ENCODE measurements at places on chromosomes 11 and 22.
A peak's percentile ranks its signal among the peaks of the same experiment; 100 is the strongest.

DNA sequence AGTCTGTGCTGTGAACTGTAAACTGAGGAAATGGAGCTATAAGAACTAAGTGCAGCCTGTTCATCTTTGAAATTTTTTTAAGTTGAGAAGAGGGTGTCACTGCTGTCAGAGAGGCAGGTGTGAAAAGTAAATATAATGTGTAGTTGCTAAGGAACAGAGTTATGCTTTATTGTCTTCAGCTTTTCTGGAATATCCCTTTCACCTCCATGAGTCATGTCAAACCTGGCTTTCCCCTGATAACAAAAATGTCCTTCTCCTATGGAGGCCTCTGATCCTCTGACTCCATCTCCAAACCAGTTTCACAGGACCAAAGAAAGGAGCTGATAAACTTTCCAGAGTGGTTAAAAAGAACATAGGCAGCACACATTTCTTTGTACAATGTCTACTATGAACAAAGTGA lies 12.8 kb upstream of the MUC15 start:
- no peak for DNase-seq

- DNase-seq = peak; percentile 20
These were observed 42.8 kb upstream of the CCND1 start for GRCh38 chr11:69598147-69598546.

- DNase-seq = no peak
These were observed 910.4 kb downstream of the METTL15 start for GRCh38 chr11:29018631-29019030.

DNA sequence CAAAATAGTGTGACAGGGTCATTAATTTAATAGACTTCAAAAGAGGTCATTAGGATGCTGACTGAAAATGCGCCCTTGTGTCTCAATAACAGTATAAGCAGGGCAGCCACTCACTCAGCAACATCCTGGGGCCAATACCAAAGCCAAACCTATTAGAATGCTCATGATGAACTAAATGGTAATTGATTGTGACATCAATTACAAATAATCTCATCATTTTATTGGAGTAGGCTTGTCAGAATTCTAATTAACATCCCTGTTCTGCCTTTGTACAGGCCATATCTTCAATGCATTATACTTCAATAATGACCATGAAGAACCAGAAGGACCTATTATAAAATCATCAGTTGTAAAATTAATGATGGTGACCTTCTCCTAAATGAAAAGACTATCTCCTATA lies 64.2 kb downstream of the DNAJC24 start:
- DNase-seq = no peak

- no peak for DNase-seq
These were observed 23.9 kb downstream of the IGLL5 start for GRCh38 chr22:22911327-22912134.

- DNase-seq = no peak
These were observed 27.6 kb downstream of the ALKBH3 start for GRCh38 chr11:43908191-43908590.

- no peak for DNase-seq
These were observed 11.9 kb downstream of the APOL2 start for GRCh38 chr22:36227396-36227795.

DNA sequence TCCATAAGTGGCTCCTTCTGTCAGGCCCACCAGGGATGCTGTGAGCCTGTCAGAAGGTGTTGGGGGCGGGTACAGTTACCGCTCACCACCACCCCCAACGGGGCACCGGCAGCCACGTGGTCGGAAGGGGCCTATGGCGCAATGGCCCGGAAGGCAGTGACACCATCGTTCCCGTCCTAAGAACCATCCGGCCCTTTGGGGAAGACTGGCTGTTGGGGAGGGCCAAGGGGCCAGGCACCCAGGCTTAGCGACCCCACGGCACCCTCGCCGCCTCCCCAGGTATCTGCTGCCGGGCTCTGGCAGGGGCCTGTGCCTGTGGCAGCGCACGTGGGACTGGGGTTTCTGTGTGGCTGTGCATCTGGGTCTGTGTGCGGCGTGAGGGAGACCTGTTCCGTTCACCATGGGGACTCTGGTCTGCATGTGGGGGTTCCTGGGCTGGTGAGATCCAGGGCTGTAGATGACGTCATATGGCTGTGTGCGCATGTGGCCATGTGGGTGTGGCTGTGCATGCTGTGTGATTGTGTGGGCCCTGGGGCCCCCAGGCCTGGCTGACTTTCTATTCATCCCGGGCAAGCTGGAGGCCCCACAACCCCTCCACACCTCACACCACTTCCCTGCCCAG lies 717 bp downstream of the OSM start:
- DNase-seq = peak; percentile 80

GRCh38 chr11:67282155-67282875 lies 6.8 kb upstream of the ANKRD13D start:
- no peak for DNase-seq

- DNase-seq = no peak
These were observed 5.6 kb downstream of the IGLL5 start for GRCh38 chr22:22893077-22893805.

DNA sequence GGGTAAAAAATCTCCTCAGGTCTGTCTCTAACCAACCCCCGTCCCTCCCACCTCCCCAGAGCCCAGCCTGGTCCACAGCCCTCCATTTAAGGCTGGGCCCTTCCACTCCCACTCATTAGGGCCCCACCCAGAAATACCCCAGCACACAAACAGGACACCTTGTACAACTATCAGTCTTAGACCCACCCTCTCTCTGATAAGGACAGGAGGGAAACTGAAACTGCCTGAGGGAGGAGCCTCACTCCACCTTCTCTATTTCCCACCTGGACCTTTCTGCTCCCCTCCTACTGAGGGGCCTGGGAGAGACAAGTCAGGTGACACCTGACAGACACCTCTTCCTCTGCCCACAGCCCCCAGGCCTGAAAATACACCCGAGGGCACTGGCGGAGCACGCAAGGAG lies 90.2 kb downstream of the PLEKHA7 start:
- no peak for DNase-seq

DNA sequence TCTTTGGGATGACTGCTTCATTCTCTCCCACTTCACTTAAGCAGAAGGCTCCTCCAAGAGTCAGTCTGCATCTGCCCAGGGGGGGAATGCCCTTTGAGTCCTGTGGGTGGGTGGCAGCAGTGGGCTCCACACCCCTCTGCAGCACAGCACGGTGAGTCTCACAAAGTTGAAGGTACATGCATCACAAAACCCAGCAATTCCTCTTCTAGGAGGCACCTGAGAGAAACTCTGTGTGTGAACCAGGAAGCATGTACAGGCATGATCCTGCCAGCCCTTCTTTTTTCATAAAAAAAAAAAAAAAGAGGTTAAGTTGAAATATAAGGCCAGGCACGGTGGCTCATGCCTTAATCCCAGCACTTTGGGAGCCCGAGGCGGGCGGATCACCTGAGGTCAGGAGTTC lies 87.2 kb downstream of the MYO18B start:
- DNase-seq = no peak

GRCh38 chr11:115222218-115222862 lies 281.9 kb downstream of the CADM1 start:
- DNase-seq = no peak

- DNase-seq = no peak
These were observed 242.1 kb downstream of the NTM start for GRCh38 chr11:131612533-131612932.

DNA sequence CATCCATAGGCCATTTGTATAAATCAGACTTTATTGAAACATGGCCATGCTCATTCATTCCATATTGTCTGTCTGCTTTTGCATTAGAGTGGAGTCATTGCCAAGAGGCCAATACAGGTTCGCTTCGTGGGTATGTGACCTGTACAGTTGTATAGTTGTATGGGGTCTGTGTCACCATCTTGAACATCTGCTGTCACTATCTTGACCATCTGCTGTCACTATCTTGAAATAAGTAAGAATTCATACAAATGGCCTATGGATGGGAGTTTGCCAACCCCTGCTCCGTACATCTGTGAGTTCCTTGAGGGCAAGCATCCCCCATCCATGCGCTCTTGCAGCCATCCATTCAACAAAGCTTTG lies 44.4 kb upstream of the ANO1 start:
- DNase-seq = no peak

- DNase-seq = no peak
These were observed 42.6 kb upstream of the VPREB1 start for GRCh38 chr22:22201930-22202343.

DNA sequence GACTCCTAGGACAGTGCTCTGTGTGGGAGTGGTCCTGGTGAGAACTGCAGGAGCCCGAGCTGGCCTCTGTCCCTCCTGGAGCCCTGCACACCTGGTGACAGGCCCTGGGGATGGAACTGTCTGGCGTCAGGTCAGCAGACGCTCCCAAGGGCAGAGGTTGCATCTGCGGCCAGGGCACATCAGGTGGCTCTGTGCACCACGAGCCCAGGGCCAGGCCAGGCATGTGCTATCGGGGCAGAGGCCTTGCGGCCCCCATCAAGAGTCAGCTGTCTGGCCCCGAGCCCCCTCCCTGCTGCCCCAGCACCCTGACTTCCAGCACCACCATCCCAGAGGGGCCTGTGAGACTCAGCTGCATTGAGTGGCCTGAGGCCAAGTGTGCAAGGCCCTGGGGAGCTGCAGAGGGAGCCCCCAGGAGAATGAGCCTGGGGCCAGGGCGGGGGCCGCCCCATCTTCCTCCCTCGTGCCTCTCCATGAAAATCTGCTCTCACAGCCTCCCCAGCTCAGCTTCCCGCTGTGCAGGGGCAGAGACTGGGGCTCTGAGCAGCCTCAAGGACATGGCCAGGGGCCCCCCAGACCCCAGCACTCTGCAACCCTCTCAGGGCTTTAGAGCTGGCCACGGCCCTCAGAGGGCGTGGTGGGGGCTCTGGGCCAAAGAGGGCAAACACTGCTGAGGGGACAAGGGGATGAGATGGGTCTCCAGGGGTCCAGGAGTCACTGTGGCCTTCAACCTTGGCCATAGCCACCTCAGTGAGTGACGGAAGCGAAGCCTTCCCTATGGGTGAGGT lies 56.4 kb downstream of the RTL6 start:
- DNase-seq = no peak

- no peak for DNase-seq
These were observed 1.0 kb downstream of the ADAMTS15 start for GRCh38 chr11:130449310-130449990.

- peak; percentile 4 for DNase-seq
These were observed 76.1 kb downstream of the BBOX1 start for GRCh38 chr11:27116684-27117083.

- no peak for DNase-seq
These were observed 64.8 kb upstream of the NUP160 start for GRCh38 chr11:47912843-47913437.

DNA sequence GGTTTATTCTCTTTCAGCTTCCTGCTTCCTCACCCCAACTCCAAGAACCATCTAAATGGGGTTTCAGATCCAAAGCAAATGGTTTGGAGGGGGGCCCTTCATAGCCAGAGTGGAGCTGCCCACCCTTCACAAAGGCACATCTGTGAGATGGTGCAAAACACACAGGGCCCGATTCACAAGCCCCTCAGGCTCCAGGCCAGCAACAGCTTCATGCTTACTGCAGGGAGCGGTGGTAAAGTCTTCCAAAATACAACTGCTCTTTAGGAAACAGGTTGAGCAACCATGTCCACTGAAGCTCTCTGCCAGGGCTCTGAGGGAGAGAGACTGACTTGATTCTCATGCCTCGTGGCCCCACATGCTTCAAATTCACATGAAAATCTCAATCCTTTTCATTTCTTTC lies 213.0 kb upstream of the NARS2 start:
- DNase-seq = no peak

DNA sequence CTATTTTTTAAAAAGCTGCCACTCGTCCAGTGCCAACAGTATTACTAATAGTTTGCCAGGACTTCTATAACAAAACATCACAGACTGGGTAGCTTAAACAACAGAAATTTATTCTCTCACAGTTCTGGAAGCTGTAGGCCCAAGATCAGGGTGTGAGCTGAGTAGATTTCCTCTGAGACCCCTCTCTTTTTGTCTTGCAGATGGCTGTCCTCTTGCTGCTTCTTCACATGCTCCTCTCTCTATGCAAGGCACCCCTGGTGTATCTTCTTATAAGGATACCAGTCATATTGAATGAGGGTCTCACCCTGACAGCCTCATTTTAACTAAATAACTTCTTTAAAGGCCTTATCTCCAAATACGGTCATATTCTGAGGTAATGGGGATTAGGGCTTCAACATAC lies 390.9 kb downstream of the DLG2 start:
- DNase-seq = no peak

GRCh38 chr11:103465555-103466140 lies 356.4 kb downstream of the DYNC2H1 start:
- DNase-seq = no peak

DNA sequence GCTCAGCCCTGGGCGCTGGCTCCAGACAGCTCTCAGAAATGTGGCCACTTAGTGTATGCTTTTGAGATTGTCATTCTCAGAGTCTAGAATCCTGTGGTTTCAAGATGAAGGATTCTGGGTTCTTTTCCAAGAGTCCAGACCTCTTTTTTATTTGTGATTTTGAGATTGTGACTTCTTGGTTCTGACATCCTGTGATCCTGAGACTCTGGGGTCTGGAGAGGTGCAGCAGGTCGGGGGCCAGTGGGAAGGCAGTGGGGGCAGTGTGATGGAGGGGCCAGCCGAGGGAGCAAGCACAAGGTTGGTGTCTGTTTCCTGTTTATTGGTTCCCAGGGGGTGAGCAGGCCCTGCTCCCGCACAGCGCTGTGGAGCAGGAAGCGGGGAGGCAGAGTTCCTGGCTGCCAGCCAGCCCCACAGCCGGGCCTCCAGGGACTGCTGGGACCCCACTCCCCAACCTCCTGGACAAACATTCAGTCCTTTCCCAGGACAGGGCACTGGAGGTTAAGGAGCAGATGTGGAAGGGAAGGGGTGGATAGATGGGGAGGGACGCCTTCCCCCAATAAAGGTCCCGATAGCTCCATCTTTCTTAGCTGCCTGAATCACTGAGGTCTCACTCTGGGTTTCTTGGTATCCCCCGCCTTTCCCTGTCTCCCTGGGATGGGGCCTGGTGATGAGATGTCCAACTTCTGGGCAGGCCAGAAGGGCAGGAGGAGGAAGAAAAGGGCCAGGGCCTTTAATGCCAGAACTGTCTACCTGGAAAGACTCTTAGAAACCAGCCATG lies 13.7 kb downstream of the ARHGEF17 start:
- DNase-seq = peak; percentile 10

DNA sequence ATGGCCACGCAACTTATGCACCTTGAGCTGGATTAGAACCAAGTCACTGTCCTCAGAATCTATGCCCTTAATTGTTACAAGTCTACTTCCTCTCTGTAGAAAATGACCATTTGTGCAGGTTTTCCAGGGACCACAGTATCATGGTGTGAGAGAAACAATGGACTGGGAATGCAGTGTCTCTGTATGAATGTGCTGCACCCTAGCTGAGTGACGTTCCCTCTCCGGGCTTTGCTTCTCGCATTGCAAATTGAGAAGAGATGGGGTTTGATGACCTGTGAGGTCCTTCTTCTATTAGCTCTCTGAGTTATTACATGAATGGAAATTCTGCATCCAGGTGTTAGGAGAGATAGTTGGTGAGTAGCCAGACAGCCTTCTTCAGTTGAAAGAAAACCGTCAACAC lies 1052.3 kb downstream of the NTM start:
- no peak for DNase-seq

DNA sequence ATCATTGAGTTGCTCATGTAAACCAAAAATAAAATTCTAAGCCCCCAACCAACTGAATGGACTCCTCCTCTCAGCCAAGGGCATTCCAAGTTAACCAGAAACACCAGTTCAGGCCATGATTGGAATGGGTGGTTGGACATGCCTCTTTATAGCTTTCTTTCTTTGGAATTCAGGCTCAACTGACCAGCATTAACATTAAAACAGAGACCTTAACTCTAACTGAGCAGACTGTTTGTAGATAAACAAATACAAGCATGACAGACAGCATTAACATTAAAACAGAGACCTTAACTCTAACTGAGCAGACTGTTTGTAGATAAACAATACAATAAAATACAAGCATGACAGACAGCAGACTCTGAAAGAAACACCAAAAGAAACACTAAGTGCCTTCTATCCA lies 278.2 kb downstream of the DLG2 start:
- DNase-seq = no peak
